Right ventricle myocardium inferior (tissue), 1 donor: ENCODE measurements at places on chromosomes 5 and 9. TPM values are rescaled to one million over a fixed set of nuclear protein-coding genes. Genes with fewer than 3 reads are reported as not detected.

AMBP gene
- not detected for total RNA-seq

DNA sequence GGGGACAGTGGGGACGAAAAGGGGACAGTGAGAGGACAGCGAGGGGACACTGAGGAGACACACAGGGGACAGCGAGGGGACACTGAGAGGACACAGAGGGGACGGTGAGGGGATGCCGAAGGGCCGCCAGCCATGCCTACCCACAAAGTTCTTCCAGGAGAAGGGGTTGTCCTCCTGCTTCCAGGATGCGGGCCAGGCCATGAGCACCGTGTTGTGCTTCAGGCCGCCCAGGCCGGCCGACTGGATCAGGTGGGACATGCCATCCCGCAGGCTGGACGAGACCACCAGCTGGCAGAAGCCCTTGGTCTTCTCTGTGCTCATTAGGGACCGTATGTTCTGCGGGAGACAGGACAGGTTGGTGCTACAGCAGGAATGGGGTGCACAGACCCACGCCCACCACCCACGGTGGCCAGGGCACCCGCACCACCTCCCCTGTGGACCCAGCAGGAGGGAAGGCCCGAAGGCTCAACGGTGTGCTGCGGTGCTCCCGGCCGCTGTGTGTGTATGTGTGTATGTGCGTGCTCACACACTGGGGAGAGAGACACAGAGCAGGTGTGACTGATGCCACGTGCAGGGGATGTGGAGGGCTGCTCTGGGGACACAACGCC lies 46.6 kb downstream of the SLC12A7 start:
- peak; percentile 53 for DNase-seq

DNA sequence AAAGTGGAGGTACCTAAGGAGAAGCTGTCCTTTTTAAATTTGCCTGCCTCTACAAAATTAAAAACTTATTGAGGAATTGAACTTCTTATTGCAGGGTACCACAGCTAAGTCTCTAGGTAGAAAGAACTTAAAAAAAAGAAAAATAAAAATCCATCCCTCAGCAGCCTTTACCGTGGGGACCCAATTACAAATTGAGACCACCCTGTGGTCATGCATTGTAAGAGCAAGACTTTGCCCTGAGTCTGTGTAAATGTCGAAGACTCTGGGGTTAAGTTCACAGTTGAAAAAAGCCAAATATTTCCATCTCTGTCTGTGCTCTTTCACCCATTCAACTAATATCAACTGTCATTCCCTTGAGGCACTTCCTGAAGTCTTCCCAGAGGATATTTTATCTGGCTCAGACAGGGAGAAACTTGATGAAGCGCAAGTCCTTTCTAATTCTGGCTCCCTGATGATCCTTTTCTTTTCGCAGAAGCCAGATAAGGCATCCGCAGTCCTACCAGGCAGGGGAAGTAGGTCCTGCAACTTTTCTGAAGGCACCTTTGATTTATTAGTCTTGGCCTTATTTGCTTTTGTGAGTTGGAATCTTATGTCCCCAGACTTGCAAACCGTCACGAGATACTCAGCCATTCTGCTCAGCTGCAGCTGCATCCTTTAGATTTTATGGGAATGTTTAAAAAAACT lies 323.8 kb upstream of the WWC1 start:
- DNase-seq = no peak

- no peak for DNase-seq
These were observed 61.6 kb downstream of the PSAT1 start for GRCh38 chr9:78358329-78359051.

GRCh38 chr9:70474413-70474812 lies 60.0 kb upstream of the KLF9 start:
- DNase-seq = no peak

GRCh38 chr9:73805853-73806458 lies 654.3 kb downstream of the ANXA1 start:
- no peak for DNase-seq

CDH9 gene
- total RNA-seq = not detected

FRMD3 gene
- 98.9 TPM for total RNA-seq

DNA sequence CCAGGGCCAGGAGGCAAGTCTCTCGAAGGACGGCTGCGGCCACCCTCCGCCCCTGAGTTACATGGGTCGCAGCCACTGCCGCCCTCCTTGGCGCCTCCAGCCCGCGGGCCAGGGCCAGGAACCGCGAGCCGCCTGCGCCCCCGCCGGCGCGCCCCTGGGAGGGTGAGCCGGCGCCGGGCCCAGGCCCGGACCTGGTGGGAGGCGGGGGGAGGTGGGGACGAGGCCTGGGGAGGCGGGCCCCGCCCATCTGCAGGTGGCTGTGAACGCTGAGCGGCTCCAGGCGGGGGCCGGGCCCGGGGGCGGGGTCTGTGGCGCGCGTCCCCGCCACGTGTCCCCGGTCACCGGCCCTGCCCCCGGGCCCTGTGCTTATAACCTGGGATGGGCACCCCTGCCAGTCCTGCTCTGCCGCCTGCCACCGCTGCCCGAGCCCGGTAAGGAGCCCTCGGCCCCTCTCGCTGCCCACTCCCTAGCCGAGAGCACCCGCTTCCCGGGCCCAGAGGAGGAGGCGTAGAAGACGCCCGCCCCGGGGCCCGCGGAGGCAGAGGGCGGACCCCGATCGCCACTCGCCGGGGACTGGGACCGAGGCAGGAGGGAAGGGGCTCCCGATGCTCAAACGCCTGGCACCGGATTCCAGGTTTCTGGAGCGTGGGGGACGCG lies at the start of gene ASS1:
Gene ASS1, plus strand, starts transcription at position 397 of the 657 bp plus-strand sequence. CDS start 7,268 bp downstream, outside the sequence.
- peak; percentile 77 for DNase-seq

DNA sequence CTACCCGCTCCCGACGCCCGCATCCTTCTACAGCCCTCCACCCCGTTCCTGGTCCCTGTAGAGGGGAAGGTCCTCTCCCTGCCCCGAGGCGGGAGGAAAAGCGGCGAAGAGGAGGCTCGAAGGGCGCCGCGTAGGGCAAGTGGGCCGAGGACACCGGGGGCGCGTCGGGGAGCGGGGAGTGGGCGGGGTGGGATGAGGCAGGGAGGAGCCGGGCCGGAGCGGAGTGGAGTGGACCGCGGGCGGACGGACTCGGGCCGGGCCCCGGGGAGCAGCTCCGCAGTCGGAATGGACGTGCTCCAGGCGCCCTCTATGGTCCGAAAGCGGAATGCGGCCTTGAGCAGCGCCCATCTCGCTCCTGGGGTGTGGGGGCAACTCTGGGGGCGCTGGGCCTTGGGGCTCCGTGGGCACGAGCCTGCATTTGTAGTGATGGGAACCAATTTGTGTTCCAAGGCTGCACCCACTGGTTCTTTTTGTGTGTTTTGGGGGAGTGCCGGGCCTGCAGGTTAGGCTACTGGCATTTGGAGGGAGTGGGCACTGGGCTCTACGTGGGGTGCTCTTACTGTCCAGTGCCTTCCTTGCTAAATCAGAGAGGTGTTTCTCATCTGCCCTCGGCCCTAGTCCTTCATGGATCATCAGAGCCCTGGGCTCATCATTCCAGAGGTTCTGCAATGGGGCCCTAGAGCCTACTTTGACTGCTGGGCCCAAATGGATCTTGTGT lies 7.3 kb downstream of the IRX1 start:
- DNase-seq = no peak

DNA sequence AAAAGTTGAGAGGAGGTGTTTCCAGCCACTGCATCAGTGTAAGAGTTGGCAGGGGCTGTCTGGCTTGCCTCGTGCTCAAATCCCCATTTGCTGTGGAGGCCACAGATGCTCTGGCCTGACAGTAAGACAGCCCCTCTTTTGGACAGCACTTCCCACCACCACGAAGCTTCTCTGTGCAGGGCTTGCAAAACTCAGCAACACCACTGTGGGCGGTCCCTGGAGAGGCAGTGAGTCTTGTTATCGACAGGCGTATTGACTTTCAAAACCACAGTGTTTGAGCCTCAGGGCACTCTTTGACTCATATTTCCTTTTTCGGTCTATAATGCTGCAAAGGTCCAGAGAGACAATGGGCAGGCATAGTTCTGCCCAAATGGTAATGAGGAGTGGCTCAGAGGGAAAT lies 539.5 kb downstream of the EBF1 start:
- no peak for DNase-seq

DNA sequence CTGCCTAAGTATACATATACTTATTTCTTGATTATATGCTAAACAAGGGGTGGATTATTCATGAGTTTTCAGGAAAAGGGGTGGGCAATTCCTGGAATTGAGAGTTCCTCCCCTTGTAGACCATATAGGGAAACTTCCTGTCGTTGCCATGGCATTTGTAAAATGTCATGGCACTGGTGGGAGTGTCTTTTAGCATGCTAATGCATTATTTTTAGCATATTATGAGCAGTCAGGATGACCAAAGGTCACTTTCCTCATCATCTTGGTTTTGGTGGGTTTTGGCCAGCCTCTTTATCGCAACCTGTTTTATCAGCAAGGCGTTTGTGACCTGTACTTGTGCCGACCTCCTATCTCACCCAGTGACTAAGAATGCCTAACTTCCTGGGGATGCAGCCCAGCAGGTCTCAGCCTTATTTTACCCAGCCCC lies 80.9 kb downstream of the ALDH7A1 start:
- DNase-seq = no peak

ADGRD2 gene
- not detected for total RNA-seq

- DNase-seq = peak; percentile 46
These were observed 62.8 kb upstream of the LMX1B start for GRCh38 chr9:126550891-126551351.

DNA sequence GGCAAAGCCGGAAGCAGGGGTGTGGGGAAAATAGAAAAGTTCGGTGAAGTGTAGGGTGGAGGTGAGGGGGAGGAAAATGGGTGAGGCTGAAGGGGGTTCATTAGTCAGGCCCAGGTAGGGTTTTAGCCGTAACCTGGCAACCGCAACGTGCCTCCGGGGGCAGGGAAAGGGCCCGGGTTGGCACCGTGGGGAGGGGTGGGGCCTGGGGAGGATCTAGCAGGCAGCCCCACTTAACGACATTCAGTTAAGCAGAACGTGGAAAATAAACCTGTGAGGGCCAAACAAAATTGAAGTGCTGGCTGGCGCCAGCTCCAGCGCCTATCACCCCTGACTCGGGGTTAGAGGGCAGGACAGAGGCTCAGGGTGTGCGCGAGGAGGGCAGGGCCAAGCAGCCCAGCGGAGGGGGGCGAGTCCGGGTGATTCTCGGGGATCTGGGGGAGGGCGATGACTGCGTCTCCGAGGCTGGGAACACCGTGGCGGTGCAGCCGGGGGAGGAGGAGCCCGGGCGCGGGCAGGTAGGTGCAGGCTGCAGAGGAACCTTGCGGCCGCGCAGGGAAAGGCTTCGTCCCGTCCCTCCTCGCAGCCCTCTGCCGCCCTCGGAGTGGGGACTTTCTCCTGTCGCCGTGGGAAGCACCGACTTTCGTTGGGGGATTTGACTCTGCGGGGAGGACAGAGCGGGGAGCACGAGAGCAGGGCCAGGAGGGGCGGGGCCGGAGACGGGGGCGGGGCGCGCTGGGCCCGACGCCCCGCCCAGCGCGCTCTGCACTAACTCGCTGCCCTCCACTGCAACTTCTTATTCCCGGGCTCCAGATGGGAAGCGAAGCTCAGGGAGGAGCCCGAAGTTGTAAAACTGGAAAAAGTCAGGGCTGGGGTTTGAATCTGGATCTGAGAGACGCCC lies 5.1 kb downstream of the RGS14 start:
- peak; percentile 79 for DNase-seq

DNA sequence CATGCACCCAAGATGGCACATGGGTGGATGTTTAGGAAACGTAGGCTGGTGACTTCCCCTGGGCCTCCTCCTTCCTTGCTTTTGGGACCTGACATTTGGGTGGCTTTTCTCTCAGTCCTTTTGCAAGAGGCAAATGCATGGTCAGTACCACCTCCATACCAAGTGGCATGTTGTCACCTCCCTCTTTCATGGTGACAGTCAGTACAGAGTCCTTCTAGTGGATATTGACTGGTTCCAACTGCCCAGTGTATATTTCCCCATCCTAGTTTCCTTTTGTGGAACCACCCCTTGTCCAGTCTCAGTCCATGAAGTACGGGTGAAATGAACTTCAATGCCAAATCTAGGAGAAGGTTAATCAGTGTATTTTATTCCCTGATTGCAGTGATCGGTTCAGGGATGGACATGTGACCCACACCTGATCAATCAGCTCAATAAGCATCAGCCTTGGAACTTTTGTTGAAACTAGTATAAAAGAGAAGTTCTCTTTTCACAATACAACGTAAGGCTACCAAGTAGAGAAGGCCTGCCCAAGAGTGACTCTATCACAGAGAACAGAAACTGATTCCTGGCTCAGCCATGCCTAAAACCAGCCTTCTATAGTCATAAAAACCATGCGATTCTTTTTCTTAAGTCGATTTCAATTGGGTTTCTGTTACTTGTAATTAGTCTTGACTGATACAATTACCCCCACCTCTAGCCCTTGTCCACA lies 143.4 kb upstream of the KLF9 start:
- DNase-seq = no peak

GRCh38 chr9:103242025-103242424 lies 246.9 kb downstream of the CYLC2 start:
- DNase-seq = no peak

- no peak for DNase-seq
These were observed 397.8 kb downstream of the MED10 start for GRCh38 chr5:5980538-5980895.

DNA sequence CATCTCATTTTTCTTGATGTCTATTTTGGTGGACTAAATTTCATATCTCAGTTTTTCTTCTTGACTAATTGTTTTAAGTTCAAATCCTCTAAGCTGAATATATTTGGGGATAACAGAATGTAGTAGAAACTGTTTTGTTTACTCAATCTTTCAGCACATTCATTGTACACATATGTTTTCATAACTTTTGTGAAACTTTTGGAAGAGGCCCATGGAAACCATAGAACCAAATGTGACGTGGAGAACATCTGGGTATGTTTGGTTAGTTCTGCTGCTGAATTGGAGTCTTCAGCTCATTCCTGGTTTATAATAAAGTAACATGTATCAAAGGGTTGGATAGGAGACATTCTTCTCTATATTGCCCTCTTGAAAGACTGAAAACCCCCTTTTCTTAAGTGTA lies 88.4 kb downstream of the CCDC171 start:
- DNase-seq = no peak

- DNase-seq = no peak
These were observed 123.9 kb downstream of the TLE4 start for GRCh38 chr9:79695531-79696175.

- DNase-seq = no peak
These were observed 245.3 kb downstream of the ENC1 start for GRCh38 chr5:74394916-74395880.

DNA sequence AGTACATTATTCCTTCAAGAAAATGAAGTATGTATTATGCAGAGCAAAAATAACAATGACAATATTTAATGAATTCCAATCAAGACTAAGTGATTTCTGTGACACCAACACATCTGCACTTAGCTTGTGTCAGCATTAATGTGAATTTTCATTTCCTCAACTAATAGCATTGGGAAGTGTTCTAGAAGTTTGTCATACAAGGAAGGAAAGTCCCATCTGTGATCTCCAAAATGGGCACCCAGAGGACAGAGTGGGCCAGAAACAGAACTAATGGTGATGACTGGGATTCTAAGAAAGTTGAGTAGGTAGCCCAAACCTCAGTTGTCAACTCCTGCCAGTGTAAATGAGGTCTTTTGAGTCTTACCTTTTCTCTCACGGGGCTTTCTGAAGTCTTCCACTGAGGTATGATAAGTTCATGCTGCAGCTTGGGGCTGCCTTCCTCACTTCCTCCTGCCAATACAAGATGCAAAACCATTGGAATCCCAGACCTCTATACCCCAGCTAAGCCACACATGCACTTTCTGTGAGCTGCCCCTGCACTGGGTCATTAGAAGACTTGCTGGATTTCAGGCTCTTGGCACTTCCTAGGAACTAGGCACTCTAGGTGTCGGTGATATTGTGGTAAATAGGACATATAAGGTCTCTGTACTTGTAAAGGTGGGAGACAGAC lies 4.9 kb downstream of the ADAM19 start:
- DNase-seq = no peak

GRCh38 chr9:116190637-116191396 lies 37.2 kb downstream of the PAPPA start:
- no peak for DNase-seq

GRCh38 chr5:52010454-52010853 lies 627.2 kb downstream of the ISL1 start:
- no peak for DNase-seq
